ENCODE measurements at places on chromosomes 6 and 20.
A peak's percentile ranks its signal among the peaks of the same experiment; 100 is the strongest.

- no peak for DNase-seq
These were observed 20.4 kb upstream of the SYNJ2 start for GRCh38 chr6:157961153-157961831.

GRCh38 chr6:149218471-149218870 is 99.0 kb upstream of the TAB2 start:
- DNase-seq = no peak

DNA sequence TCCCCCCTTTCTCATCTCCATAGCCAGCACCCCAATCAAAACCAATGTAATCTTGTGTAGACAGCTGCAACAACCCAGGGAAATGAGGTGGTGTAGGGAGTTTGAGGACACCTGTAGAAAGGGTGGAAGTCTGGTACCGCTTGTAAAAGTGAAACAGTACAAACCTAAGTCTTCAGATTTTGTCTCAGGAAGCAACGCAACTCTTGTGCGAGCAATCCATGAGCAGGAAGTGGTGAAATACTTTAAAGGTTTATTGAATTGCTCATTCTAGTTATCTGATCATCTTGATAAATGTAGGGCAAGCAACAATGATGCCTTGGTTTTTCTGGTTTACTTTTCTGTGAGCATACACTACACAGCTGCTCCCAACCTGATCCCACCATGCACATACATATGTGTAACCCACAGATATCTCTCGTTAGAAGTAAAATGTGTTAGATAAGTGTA is 71.1 kb upstream of the THEMIS start:
- DNase-seq = peak; percentile 16

DNA sequence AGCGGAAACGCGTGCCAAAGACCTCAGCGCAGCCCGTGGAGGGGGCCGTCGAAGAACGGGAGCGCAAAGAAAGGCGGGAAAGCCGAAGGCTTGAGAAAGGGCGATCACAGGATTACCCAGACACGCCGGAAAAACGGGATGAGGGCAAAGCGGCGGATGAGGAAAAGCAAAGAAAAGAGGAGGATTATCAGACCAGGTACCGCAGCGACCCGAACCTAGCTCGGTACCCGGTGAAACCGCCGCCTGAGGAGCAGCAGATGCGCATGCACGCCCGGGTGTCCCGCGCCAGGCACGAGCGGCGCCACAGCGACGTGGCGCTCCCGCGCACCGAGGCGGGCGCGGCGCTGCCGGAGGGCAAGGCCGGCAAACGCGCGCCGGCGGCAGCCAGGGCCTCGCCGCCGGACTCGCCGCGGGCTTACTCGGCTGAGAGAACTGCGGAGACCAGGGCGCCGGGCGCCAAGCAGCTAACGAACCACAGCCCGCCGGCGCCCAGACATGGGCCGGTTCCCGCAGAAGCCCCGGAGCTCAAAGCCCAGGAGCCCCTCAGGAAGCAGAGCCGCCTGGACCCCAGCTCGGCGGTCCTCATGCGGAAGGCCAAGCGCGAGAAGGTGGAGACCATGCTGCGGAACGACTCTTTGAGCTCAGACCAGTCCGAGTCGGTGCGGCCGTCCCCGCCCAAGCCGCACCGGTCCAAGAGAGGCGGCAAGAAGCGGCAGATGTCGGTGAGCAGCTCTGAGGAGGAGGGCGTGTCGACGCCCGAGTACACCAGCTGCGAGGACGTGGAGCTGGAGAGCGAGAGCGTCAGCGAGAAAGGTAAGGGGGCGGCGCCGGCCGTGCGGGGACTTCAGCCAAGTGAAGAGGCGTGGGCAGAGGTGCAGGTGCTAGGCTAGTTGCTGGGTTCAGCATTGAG is 296.2 kb downstream of the RIMS1 start:
- DNase-seq = no peak

- DNase-seq = no peak
These were observed 64.2 kb downstream of the SGK1 start for GRCh38 chr6:134253681-134254080.

GRCh38 chr6:83962582-83962981 is 71.0 kb upstream of the MRAP2 start:
- no peak for DNase-seq

DNA sequence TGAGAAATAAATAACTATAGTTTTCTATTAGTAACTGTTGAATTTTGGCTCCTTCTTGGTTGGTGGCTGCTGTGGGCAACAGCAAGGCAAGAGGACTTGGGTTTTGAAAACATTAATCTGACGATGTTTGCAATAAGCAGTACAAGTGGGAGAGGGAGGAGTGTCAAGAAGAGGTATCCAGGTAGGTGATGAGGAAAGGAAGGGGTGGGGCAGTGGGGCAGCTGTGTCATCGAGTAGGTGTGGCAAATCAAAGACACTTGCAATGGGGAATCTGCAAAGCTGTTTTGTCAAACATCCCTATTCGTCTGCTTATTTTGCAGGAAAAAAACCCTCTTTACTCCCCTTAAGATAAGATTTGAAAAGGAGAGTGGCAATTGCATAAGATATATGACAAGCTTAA is 171.9 kb upstream of the MAP3K7 start:
- DNase-seq = no peak

- DNase-seq = no peak
These were observed 248.8 kb downstream of the TAF4 start for GRCh38 chr20:61816606-61817460.

DNA sequence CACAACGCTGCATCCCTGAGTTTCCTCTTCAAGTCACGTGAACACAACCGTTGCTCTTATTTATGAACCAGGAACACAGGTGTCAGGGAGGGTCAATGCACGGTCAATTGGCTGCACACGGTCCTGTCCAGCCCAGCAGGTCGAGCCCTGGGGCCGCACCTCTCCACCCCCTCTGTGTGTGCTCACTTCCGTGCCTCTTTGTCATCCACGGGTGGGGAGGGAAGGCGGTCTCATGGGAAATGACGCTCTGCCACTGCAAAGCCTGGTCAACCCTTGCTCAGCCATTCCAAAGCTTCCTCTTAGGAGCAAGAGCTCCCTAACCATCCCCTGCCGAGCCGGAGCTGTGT is 38.7 kb downstream of the DACT2 start:
- DNase-seq = no peak

DNA sequence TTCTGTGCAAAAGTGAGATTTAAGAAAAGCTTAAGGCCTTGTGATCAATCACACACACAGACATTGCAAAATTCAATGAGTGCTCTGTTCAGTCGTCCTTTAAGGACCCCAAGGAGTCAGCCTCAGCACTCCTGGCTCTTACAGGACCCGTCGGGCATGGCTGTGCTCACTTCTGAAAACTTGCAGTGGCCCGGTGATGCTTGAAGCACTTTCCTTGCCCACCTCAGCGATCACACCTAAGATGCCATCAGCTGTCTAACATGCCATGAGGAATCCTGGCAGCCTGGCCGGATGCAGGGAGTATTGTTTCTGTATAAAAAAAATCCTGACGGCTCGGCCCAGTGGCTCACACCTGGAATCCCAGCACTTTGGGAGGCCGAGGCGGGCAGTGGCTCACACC is 101.4 kb upstream of the LAMP5 start:
- DNase-seq = no peak

GRCh38 chr6:106517706-106518105 is 111.6 kb downstream of the RTN4IP1 start:
- no peak for DNase-seq

DNA sequence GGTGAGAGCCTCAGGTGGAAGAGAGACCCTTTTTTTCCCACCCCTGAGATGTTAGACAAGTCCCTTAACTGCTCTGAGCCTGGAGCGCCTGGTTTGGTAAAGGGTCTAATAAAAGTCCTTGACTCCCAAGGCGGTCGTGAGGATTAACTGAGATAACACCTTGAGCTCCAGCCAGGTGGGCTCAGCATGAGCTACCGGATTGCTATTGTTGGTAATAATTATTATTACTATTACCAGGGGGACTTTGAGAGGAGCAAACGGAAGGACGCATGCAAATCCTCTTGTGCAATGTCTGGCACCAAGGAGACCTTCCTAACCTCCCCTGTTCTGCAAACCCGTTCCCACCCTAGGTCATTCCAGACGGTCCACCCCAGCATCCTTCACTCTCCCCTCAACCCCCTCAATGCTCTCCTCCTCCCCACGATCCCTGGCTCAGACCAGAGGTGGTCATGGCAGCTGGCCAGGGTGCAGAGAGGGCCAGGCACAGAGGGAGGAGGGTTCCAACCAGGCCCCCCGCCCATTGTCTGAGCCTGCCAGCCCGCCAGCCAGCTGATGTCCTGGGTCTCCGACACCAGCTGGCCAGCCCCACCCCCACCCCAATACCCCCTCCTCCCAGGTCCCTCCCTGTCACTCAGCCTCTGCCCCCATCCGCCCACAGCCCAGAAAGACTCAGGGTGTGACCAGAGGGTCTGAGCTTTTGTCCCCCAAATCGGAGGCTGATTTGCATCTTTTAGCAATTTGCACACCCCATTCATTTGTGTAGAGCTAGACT is 14.3 kb upstream of the CBFA2T2 start:
- no peak for DNase-seq

DNA sequence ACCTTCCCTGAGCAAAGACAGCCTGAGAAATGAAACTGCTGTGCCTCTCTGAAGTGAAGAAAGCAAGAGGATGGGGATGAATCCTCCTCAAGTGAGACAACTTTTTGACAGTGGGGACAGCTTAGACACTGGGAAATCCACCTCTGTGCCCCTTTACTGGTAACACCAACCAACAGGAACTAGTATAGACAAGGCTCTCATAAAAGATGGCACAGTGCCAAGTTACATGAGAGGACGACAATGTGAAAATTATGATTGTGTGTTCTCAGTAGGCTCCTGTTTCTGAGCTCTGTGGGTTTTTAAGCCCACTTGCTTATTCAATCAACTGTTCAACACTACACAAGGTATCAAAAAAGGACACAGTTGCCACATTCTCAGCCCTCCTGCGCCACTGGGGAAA is 41.6 kb upstream of the LYRM2 start:
- no peak for DNase-seq

- no peak for DNase-seq
These were observed 912 bp upstream of the OR12D3 start for GRCh38 chr6:29376003-29376402.

- no peak for DNase-seq
These were observed 1422.8 kb upstream of the EYS start for GRCh38 chr6:67129780-67130179.

GRCh38 chr6:47292944-47293343 is 16.8 kb downstream of the TNFRSF21 start:
- no peak for DNase-seq

DNA sequence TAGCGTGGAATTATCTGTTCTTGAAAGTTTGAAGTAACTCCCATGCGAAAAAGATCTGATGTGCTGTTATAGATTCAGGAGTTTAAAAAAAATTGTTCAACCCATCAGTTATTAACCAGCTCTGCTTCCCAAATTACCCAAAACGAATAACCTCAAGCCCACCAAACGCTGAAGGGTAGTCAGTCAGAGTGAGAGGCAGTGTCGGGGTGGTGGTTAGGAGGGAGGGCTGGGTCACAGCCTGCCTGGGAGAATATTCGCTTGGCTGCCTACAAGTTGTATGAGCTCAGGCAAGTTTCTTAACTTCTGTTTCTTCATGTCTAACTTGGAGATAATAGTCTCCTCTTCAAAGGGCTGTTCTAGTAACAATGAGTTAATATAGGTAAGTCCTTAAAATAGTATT is 114.6 kb downstream of the JPH2 start:
- DNase-seq = no peak

DNA sequence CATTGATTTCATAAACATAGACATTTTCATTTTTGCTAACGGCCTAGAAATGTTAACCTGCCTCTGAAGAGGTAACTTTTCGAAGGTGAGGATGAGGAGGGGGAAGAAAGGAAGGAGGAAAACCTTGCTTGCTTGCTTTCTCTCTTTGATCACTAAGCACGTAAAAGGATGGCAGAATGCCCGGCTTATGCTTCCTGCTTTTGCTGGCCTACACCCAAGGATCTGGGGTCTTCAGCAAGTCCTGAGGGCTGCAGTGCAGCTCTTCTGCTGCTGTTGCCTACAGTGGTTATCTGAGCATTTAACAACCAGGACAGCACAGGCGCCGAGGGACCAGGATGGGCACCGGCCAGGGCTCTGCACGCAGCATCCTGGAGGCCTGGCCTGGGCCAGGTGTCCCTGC is 150.8 kb upstream of the TAB2 start:
- DNase-seq = no peak

All from stimulated activated CD4-positive, alpha-beta T cell treated with anti-CD3 and anti-CD28 coated beads, Interleukin-1b, Interleukin-23, amount 100 ng/mL, for 1 hour (primary cell).